Aorta (tissue), 5 donors: ENCODE measurements at places on chromosomes 6 and 20. TPM values are rescaled to one million over a fixed set of nuclear protein-coding genes. Genes with fewer than 3 reads are reported as not detected.

The RBM24 gene
- 1.5 TPM for polyA plus RNA-seq

The SLC35A1 gene
- polyA plus RNA-seq = 24.1 TPM

The MLIP gene
- polyA plus RNA-seq = not detected

The SAMD3 gene
- not detected for polyA plus RNA-seq

The VSTM2L gene
- not detected for polyA plus RNA-seq

The NMBR gene
- not detected for polyA plus RNA-seq
